ENCODE measurements at places on chromosomes 7 and 10.

- DNase-seq, result peak; percentile 52
These were observed 238.2 kb upstream of the NEBL start for GRCh38 chr10:21135023-21135931.

DNA sequence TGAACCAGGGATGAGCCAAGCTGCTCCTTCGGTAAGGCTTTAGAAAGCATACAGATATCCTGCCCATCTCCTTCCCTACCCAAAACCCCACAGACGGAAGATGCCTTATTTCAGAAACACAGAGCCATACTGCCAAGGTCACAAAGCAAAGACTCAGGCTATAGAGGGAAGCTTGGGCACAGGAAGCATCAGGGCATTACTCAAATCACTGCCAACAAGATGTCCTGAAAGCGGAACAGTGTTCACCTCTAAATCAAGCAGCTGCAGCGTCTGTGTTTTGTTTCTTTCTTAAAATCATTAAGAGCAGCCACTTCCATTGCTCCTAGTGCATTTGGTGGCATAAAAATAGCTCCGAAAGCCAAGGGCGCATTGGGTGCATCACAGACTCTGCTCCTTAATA is 307.3 kb downstream of the SORCS1 start:
- no peak for DNase-seq

GRCh38 chr7:148084138-148084537 is 506.4 kb upstream of the C7orf33 start:
- DNase-seq, result peak; percentile 83

DNA sequence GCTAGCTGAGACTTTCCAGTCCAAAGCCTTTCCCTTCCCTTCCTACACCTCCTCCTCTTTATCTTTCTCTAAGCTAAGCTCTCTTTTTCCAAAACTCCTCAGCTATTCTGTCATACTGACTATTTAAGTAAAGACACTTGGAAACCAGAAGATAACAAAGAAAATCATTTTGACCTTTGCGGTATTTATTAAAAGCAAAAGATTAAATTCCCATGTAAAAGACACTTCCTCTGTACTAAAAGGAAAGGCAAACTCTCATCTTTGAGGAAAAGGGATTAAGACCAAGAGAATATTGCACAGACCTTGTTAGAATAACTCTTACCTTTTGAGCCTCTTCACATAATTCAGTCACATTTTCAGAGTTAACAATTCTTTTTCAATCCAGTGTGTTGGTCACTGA is 15.8 kb downstream of the ST8SIA6 start:
- DNase-seq, result no peak

DNA sequence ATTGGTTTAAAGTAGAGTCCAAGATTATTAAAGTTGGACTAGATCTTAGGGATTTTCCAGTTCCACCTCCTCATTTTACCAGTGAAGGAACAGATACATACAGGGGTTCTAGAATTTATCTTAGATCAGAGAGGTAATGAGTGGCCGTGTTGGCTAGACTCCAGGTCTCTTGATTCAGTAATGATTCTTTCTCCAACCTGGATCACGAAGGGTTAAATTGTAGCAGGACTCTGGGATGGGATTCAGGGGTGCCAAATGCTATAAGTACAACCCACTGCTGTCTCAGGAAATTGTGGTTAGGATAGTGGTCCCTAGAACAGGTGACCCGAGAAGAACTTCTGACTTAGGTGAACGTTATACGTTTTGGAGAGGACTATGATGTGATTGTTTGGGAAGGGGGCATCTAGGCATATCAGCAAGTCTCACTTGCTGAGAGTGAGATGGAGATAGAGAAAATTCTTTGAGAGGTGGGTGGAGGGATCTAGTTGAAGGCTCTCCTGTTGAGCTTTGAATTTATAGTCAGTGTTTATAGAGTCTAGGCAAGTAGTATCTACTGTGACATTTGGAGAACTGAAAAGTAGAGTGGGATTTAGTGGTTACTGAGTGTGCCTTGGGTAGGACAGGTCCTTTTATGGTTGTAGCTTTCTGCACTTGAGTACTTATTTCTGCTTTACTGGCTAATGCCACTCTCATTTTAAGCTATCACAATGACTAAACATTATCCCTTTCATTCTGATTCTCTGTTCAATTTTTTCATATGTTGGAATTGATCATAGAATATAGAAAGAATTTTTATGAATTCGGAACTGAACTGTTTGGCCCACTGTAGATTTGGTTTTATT is 58.3 kb downstream of the ST7 start:
- no peak for DNase-seq

- DNase-seq, result no peak
These were observed 39.9 kb upstream of the LEP start for GRCh38 chr7:128201067-128201689.

DNA sequence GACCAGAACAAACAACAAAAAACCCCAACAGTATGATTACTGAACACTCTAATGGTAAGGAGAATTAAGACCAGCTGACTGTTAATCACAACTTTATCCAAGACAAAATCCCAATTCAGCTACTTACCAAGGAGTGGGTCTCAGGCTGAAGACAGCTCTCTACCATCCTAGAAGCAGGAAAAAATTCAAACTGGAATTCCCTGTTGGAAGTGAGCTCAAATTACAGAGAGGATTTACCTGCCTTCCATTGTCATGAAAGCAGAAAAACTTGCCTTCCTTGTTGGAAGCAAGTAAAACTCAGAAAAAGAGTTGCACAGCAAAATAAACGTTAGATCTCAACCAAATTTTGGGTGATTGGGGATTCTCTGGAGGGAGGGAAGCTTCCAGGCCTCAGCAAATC is 20.9 kb downstream of the SPAM1 start:
- no peak for DNase-seq

DNA sequence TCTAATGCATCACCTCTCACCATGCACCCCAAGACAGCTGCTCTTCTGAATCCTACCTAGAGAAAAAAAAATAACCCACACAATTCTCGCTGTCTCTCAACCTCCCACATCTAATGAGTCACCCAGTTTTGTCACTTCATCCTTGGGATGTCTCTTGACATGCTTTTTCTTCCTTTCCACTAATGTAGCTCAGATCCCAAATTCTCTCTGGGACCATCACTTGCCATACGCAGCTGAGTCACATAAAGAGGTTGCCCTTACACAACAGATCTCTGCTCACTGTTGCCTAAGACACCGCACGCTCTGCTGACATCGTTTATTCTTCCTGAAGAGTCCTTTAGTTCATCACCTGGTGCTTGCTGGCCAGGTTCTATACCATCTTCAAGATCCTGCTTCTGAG is 606.0 kb upstream of the GALNT17 start:
- DNase-seq, result no peak

DNA sequence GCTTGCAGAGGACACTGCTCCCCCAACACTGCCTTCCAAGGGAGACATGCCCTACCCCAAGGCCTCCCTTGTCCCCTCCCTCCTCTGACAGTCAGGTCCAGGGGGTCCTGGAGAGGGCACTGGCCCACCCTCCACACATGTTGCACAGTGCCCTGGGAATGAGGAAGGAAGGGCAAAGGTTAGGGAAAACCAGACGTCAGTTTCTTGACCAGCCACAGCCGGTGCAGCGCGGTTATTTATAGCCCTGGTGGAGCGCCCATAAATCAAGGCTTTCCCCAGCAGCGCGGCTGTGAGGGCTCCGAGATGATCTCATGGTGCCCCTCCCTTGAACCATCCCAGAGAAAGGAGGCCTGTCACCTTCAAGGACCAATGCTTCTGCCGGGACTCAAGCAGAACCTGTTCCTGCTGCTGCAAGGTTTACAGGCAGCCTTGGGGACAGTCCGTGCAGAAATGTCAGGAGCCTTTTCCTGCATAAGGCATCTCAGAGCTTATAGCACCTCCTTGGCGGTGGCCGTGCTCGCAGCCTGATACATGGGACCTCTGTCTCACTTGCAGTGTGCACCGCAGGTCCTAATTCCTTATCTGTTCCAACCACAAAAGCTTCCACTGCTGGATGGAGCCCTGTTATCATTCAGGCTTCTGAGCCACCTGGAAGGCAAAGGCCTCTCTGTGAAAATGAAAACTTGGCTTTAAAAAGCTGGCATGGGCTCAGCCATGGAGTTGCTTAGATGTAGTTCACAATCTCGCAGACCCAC is 127.3 kb downstream of the LHPP start:
- peak; percentile 41 for DNase-seq

- DNase-seq, result no peak
These were observed 47.1 kb upstream of the DYNC1I1 start for GRCh38 chr7:95725205-95725604.

DNA sequence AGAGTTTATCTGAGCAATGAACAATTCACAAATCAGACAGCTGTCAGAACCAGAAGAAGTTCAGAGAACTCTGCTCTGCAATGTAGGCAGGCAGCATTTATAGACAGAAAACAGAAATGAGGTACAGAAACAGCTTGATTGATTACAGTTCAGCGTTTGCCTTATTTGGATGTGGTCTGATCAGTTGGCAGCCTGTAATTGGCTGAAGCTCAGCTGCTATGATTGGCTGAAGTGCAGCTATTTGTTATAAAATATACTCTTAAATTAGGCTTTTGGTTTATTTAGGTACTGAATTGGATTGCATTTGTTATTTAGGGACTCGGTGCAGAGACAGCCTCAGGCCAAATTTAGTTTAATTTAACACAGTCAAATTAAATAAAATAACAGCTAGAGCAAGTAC is 85.8 kb upstream of the JAZF1 start:
- DNase-seq, result no peak

DNA sequence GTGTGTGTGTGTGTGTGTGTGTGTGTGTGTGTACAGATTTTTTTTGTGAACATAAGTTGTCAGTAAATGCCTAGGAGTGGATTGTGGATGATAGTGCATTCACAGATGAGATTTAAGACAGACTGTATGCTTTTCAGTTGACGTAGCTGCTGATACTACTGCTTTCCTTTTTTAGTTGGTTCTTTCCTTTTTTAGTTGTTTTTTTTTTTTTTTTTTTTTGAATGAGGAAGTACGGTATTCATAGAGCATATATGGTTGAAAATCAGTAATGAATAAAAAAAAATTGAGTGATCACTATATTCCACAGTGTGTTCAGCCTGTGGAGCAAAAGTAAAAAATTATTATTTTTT is 80.5 kb downstream of the RBM33 start:
- DNase-seq, result no peak

- no peak for DNase-seq
These were observed 277.7 kb downstream of the ANKRD7 start for GRCh38 chr7:118502235-118502634.

GRCh38 chr7:105229641-105230040 is 159.1 kb downstream of the SRPK2 start:
- DNase-seq, result no peak

GRCh38 chr7:86926732-86927131 is 132.7 kb downstream of the ELAPOR2 start:
- DNase-seq, result peak; percentile 57

DNA sequence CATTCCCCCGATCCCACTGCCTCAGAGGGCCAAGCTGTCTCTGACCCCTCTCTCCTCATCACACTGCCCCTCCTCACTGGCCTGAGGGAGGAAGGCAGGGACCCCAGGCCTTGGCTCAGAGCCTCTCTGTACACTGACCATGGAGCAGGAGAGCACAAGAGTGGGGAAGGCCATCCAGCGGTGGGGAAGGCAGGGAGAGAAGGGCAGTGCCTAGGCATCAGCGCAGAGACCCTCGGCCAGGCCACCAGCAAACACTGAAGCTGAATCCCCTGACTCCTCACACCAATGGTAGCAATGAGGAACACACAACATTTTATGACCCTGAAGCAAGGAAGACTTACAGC is 14.8 kb downstream of the OGDHL start:
- no peak for DNase-seq

- peak; percentile 20 for DNase-seq
These were observed 38.5 kb downstream of the BNIP3 start for GRCh38 chr10:131943021-131943814.

DNA sequence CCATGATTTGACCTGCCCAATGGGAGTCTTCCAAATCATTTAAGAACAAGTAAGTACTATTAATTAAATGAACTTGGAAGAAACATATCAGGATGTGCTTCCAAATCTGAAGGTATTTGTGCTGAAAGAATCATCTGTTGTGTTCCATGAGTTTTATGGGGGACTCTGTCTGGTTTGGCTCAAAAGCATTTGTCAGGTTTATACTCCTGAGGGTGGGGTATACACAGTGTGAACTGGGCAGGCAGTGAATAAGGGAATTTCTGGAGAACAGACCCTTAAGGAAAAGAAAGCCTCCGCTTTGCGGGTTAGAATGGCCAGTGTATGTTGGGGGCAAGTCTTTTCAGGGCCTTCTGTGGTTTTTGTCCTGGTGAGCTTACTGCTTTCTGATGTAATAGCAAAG is 29.9 kb downstream of the TCF7L2 start:
- DNase-seq, result no peak

DNA sequence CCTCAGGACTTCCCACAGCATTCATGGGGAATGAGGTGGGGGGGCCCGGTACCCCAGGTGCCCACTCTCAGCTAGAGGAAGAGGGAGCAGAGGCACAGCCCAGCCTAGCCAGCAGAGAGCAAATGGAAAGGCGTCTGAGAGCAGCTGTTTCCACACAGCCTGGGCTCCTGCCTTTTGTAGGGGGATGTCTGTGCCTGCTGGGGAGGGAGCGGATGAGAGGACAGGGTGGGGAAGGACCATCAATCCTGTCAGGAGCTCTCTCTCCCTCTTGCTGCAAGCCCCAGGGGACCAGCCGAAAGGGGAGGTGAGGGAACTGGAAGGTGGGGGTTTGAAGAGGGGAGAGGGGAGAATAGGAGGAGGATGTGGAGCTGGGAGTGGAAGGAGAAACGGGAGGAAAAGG is at the start of gene PKD2L1:
PKD2L1 (minus strand) TSS at position 150 of the 400 bp plus-strand sequence; CDS start at position 25, 125 bp downstream.
- no peak for DNase-seq

- DNase-seq, result no peak
These were observed 3.3 kb upstream of the CDCA7L start for GRCh38 chr7:21948887-21949540.

DNA sequence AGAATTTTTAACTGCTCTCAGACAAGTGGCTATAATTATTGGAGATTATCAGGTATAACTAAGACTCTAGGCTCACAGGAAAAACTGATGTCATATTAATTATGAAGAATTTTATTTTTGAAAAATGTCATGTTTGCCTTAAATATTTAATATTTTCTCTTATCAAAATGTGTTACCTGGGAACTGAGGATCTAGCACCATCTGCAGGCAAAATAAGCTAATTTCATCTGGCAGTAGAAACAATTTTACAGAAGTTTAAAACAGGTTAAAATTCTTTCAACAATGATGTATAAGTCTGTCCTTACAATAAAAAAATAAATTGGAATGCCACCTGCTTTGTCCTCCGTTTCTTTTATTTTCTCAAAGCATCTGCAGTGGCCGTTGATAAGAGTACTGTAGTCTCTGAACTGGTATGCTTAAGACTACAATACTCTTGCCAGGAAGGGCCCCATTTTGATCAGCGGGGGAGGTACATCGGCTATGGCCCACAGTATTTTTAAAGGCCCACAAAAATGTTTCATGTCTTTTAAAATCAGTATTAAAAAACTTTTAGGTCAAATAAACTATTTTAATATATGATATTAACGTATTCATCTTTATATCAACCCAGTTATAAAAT is 81.3 kb downstream of the VWDE start:
- DNase-seq, result peak; percentile 42

DNA sequence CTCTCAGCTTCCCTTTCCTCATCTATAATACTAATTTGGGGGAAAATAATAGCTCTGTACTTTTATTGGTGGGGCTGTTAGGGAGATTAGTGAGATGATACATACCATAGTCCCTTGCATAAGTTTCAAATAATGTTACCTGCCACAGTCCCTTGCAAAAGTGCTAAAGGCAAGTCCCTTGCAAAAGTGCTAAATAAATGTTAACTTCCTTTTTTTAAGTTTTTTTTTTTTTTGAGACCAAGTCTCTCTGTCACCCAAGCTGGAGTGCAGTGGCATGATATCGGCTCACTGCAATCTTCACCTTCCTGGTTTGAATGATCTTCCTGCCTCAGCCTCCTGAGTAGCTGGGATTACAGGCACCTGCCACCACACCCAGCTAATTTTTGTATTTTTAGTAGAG is 43.4 kb upstream of the SRGN start:
- DNase-seq, result no peak

Measured in midbrain (tissue), 1 donor.